ENCODE measurements at places on chromosomes 5 and 9.
A peak's percentile ranks its signal among the peaks of the same experiment; 100 is the strongest.

- DNase-seq = peak; percentile 88
- peak overlapping the region; percentile 90 for H3K27ac ChIP-seq
- H3K36me3 ChIP-seq = no peaks in the 10 kb centered on the region
- H3K27me3 ChIP-seq = no peaks in the 10 kb centered on the region
- peak overlapping the region; percentile 84 for H3K4me3 ChIP-seq
Observed at GRCh38 chr5:65722575-65723403, 784 bp downstream of the NLN start.

DNA sequence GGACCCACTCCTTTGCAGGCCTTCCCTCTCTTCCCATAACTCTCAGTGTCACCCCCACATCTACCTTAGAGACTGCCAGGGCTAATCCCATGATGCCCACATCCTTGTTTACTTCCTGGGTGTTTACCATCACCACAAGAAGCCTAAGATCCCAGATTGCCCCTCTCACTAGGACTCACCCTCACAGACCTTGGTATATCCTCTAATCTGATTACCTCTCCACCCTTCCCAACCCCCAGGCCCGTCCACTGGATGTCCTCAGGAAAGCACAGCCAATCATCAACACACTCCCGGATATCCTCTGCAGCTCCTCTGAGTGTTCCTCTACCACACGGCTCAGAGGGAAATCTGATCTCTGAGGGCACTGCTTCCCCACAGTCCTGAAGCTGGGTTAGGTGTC, 91.0 kb downstream of the FOXD1 start:
- no peak for DNase-seq
- no peak overlapping the region for H3K4me3 ChIP-seq
- peaks cover 16% of the 10 kb centered on the region for H3K4me1 ChIP-seq

DNA sequence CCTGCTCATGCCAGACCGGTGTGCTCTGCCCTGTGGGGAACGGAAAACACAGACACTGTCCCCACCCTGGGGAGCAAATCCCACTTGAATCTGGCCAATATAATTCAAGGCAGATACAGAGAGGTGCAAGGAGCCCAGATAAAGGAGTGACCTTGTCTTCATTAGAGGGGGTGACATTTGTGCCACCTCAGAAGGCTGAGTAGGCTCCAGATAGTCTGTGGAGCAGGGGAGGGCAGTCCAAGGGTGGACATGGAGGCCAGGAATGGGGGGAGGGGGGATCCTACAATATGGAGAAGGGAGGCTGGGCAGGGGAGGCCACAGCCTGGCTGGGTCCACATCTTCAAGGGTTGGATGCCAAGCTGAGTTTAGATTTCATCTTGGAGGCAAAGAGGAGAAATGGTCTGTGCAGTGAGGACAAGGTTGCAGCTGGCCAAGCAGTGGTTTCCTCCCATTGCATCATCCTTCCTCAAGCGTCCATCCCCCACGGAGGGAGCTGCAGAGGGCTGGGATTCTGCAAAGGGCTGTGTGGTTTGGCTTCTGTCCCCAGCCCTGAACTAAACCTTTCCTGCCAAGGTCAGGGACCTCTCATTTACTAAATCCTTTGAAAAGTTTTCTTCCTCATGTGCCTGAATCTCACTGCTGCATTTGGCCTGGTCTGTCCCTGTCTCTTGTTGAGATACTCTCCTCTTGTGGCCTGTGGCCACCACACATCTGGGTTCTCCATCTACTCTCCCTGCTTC, 60.1 kb downstream of the GALNT12 start:
- DNase-seq = peak; percentile 93
- peak overlapping the region; percentile 83 for H3K27ac ChIP-seq
- H3K27me3 ChIP-seq = no peaks in the 10 kb centered on the region
- H3K4me3 ChIP-seq = no peak overlapping the region
- H3K36me3 ChIP-seq = no peaks in the 10 kb centered on the region

DNA sequence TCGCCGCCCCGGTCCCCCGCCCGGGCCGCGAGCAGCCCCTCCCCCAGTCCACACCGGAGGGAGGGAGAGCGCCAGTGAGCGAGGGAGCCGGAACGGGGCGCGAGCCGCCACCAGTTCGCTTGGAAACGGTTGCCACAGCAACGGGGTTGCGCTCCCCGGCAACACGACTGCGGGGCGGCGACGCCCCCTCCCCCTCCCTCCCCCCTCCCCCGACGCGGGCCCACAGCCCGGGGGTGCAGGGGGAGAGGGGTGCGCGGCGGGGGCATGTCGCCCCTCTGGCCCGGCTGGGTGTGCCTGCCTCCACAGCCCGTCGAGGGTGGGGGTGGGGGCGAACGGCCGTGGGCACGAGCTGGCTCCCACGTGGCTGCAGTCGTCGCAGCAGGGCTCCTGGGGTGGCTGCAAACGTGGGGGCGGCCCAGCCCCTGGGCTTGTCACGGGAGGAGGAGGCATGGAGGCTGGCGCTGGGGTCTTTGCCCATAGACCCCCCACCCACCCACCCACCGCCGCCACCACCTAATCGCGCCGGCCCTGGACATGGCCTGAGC, 524 bp downstream of the PRR7 start:
- no peaks in the 10 kb centered on the region for H3K27me3 ChIP-seq
- H3K4me1 ChIP-seq = peaks cover 13% of the 10 kb centered on the region
- H3K27ac ChIP-seq = peak overlapping the region; percentile 27
- DNase-seq = peak; percentile 76

GRCh38 chr5:170892196-170892595, 30.4 kb downstream of the RANBP17 start:
- DNase-seq = peak; percentile 64
- H3K4me1 ChIP-seq = peaks cover 7% of the 10 kb centered on the region
- H3K27me3 ChIP-seq = no peaks in the 10 kb centered on the region
- H3K36me3 ChIP-seq = no peaks in the 10 kb centered on the region
- H3K27ac ChIP-seq = peak overlapping the region; percentile 55

GRCh38 chr9:121573717-121574485, 74.3 kb upstream of the GGTA1 start:
- H3K27me3 ChIP-seq = no peaks in the 10 kb centered on the region
- H3K36me3 ChIP-seq = no peaks in the 10 kb centered on the region

- H3K36me3 ChIP-seq = no peaks in the 10 kb centered on the region
- no peaks in the 10 kb centered on the region for H3K4me1 ChIP-seq
- H3K27me3 ChIP-seq = no peaks in the 10 kb centered on the region
- H3K27ac ChIP-seq = no peak overlapping the region
- no peak overlapping the region for H3K4me3 ChIP-seq
Observed at GRCh38 chr5:161700065-161700464, 14.5 kb downstream of the GABRA6 start.

DNA sequence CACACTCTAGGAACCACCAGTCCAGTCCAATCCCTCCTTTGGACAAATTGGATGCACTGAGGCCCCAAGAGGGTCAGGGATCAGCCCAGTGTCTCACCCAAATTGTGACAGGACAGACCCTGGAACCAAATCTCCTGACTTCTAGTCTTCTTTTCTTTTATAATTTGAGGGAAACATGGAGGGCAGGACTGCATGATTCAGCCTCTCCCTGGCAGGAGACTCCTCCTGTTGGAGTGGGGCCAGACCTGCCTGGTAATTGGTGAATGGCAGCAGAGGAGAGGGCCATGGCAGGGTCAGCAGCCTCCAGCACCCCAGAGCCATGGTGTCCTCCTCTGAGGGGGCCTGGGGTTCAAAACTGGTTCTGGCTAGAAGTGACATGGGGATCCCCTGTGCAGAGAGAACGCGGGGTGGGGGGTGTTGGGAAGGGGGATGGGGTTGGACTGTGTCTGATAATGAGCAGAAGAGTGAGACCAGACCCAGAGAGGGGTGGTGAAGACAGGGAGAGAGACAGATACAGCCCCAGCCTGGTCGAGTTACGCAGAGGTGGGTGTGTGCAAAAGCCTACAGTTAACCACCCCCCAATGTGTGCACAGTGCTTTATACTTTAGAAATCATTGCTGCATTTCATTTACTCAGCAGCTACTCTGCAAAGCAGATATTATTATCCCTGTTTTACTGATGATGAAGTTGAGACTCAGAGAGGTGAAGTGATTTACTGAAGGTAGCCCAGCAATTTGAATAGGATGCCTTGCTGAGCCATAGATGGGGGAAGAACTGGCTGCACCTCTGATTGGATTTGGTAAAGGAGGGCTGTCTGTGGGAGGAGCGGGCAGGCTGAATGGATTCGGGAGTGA, 3.8 kb upstream of the SYNPO start:
- peak overlapping the region; percentile 28 for H3K27ac ChIP-seq
- DNase-seq = peak; percentile 89
- no peaks in the 10 kb centered on the region for H3K27me3 ChIP-seq
- no peaks in the 10 kb centered on the region for H3K36me3 ChIP-seq
- peaks cover 60% of the 10 kb centered on the region for H3K4me1 ChIP-seq

DNA sequence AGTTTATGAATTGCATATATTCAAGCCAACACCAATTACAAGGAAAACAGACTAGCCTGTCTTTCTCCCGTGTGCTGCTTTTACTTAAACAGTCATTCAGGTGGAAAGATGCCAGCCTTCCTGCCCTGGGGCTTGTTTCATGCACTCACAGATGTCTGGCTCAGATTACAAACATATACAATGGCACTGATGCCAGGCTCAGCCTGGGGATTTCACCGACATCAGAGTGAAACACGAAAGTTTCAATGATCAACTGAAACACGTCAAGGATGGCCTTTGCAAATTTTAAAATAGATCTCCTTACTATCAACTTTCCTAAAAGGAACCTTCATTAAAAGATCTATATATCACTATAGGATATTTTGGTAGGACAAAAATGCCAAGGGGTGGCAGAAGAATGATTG, 1576.5 kb downstream of the EFNA5 start:
- no peaks in the 10 kb centered on the region for H3K27me3 ChIP-seq
- H3K27ac ChIP-seq = no peak overlapping the region
- no peaks in the 10 kb centered on the region for H3K36me3 ChIP-seq
- H3K4me1 ChIP-seq = no peaks in the 10 kb centered on the region

GRCh38 chr5:38994324-38994927, 79.8 kb downstream of the RICTOR start:
- H3K27me3 ChIP-seq = no peaks in the 10 kb centered on the region
- H3K27ac ChIP-seq = no peak overlapping the region
- no peaks in the 10 kb centered on the region for H3K4me1 ChIP-seq
- peaks cover 9% of the 10 kb centered on the region for H3K36me3 ChIP-seq

GRCh38 chr9:13369431-13369830, 89.9 kb upstream of the MPDZ start:
- H3K4me3 ChIP-seq = no peak overlapping the region
- H3K36me3 ChIP-seq = no peaks in the 10 kb centered on the region
- H3K27ac ChIP-seq = no peak overlapping the region
- H3K4me1 ChIP-seq = no peaks in the 10 kb centered on the region
- H3K27me3 ChIP-seq = no peaks in the 10 kb centered on the region
- no peak for DNase-seq

- H3K27ac ChIP-seq = no peak overlapping the region
- DNase-seq = no peak
- H3K4me3 ChIP-seq = no peak overlapping the region
- H3K36me3 ChIP-seq = no peaks in the 10 kb centered on the region
Observed at GRCh38 chr5:53194086-53194485, 84.5 kb upstream of the MOCS2 start.

DNA sequence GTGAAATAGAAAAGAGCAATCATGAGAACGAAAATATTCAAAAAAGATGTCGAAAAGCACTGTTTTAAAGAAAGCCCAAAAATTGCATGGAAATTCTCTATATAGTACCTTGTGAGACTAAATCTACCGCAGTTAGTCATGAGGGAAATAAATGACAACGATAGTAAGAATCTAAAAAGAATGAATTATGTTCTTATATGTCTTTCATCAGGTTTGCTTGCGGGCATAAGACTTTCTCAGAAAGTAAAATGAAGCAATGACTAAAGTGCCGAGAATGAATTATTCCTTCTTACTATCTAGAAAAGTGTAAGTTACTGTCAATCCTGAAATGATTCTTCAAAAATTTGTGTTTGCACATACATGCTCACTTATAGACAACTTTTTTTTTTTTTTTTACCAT, 26.4 kb downstream of the PTPRD start:
- no peaks in the 10 kb centered on the region for H3K4me1 ChIP-seq
- no peak overlapping the region for H3K27ac ChIP-seq
- DNase-seq = no peak
- no peaks in the 10 kb centered on the region for H3K36me3 ChIP-seq

GRCh38 chr5:116600876-116601275, 26.3 kb upstream of the SEMA6A start:
- no peak overlapping the region for H3K27ac ChIP-seq
- H3K36me3 ChIP-seq = no peaks in the 10 kb centered on the region
- DNase-seq = peak; percentile 31
- no peak overlapping the region for H3K4me3 ChIP-seq

GRCh38 chr5:88884608-88884877, 1.6 kb upstream of the MEF2C start:
- peak; percentile 31 for DNase-seq
- no peaks in the 10 kb centered on the region for H3K36me3 ChIP-seq
- H3K27me3 ChIP-seq = no peaks in the 10 kb centered on the region
- H3K27ac ChIP-seq = peak overlapping the region; percentile 74
- H3K4me3 ChIP-seq = peak overlapping the region; percentile 98
- peaks cover 27% of the 10 kb centered on the region for H3K4me1 ChIP-seq

DNA sequence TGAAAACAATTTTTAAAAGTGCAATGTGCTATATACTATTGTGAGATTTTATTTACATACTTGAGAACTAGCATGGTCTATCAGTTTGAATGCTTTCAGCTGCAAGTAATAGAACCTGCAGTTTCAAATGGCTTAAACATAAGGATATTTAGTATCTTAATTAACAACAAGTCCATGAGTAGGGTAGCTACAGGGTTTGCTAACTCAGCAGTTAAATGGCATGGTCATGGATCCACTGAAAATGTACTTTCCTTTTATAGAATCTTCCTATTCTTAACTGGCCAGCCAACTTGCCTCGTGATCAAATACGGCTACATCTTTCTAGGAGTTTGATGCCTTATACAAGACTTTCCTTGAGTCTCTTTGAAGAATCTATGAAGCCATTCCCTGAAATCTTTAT, 452.8 kb upstream of the SEMA6A start:
- no peak for DNase-seq
- no peak overlapping the region for H3K27ac ChIP-seq
- H3K4me3 ChIP-seq = no peak overlapping the region
- no peaks in the 10 kb centered on the region for H3K4me1 ChIP-seq

- peak; percentile 34 for DNase-seq
- H3K27me3 ChIP-seq = no peaks in the 10 kb centered on the region
- no peak overlapping the region for H3K27ac ChIP-seq
- H3K36me3 ChIP-seq = no peaks in the 10 kb centered on the region
Observed at GRCh38 chr9:27460226-27461023, 63.7 kb upstream of the IFNK start.

GRCh38 chr5:109484597-109484996, 74.8 kb upstream of the PJA2 start:
- H3K36me3 ChIP-seq = no peaks in the 10 kb centered on the region
- no peak overlapping the region for H3K27ac ChIP-seq
- H3K27me3 ChIP-seq = peaks cover 13% of the 10 kb centered on the region
- H3K4me3 ChIP-seq = no peak overlapping the region

GRCh38 chr5:887947-888637, 4.5 kb downstream of the BRD9 start:
- DNase-seq = no peak
- H3K36me3 ChIP-seq = peaks cover 26% of the 10 kb centered on the region
- no peak overlapping the region for H3K4me3 ChIP-seq
- no peak overlapping the region for H3K27ac ChIP-seq

- H3K27me3 ChIP-seq = no peaks in the 10 kb centered on the region
- H3K27ac ChIP-seq = no peak overlapping the region
- peaks cover 14% of the 10 kb centered on the region for H3K4me1 ChIP-seq
Observed at GRCh38 chr5:79834754-79835714, 145.4 kb downstream of the CMYA5 start.

- H3K27me3 ChIP-seq = no peaks in the 10 kb centered on the region
- no peaks in the 10 kb centered on the region for H3K36me3 ChIP-seq
- H3K27ac ChIP-seq = peak within 1 kb of the TSS; percentile 44
- H3K4me1 ChIP-seq = no peaks in the 10 kb centered on the region
Observed at GRCh38 chr5:141373673-141374317, at the start of gene PCDHGA6. PCDHGA6 (plus strand) TSS chr5:141373891; CDS start chr5:141374084, 193 bp downstream.
